HAP-1 (cell line): ENCODE measurements at places on chromosomes 2 and 18.
A peak's percentile ranks its signal among the peaks of the same experiment; 100 is the strongest.

GRCh38 chr2:48069769-48070168, 163.5 kb upstream of the FBXO11 start:
- no peak for DNase-seq

- DNase-seq: no peak
These were observed 145.2 kb downstream of the GALNT3 start for GRCh38 chr2:165648801-165649200.

DNA sequence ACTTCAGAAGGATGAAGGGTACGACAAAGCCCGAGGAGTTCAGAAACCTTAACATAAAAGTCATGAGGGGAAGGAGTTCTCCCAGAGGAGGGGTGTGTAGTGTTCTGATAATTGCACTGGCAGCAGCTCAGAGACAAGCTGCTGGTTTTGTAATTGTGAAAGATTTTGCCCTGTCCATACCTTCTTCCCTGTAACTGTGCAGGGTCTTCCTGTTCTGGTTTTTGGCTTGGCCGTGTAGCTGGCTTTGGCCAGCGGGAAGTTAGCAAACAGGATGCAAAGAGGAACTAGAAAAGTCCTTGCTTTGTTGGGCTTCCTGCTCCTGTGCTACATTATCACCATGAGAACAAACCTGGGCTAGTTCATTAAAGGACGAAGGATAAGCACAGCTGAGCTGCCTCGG, 160.8 kb downstream of the LPIN1 start:
- no peak for DNase-seq

DNA sequence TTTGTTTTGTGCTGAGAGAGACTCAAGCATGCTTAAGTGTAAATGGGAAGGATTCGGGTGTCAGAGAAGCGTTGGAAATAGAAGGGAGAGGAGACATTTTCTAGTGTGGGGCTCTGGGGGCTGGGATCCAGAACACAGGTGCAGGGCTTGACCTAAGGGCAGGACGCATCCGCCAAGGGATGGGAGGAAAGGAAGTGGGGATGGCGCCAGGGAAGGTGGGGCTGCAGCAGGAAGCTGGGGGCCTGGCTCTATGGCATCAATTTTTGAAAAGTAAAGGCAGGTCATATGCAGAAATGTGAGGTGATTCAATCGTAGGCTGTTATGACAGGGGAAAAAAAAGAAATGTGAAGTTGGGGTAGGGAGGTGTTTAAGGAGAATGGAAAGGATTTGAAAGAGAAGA, 143.2 kb upstream of the SERTAD2 start:
- no peak for DNase-seq

DNA sequence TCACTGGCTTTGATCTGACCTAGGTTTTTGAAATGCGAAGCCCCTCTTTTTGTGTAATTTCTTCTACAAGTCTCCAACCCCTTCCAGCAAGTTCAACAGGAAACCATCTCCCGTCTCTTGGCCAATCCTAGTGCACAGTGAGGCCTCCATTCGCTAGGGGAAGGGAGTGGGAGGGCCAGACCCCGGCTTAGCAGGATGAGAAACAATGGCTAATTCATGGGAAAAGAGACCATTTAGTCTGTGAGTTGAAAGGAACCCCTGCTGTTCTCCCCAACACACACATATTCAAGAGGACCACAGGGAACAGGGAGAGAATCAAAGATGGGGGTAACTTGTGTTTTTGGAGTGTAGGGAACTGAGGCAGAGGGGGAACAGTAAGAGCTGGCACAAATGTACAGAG, 83.0 kb downstream of the RTN4 start:
- DNase-seq: no peak

- DNase-seq: no peak
These were observed 128.1 kb downstream of the ANTXR1 start for GRCh38 chr2:69141061-69141460.

GRCh38 chr18:74942319-74942910, 266.5 kb downstream of the PTGR3 start:
- no peak for DNase-seq

DNA sequence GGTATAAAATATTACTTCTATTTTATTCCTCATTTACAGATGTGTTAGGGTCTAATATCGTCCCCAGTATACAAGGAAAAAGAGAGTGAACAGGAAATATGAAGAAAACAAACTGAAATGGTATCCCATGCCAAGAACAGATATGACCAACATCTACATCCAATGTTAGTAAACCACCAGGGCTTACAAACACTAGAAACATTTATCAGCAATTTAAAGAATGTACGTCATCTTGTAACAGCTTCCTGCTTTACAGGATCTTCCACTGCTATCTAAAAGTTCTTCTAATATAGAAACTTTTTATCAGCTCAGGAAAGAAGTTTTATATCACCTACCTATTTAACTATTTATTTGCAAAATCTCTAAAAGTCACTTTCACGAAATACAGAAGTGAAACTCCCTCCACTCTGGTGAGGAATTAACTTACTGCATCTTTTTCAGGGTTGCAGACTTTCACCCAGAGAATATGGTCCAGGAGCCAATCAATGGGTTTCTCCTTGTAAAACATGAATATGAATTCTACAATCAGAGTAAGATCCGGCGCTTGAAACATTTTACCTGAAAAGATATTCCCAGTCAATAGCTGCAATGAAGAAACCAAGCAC, 35.2 kb downstream of the UNC50 start:
- no peak for DNase-seq

GRCh38 chr2:204024503-204024902, 87.9 kb downstream of the ICOS start:
- peak; percentile 12 for DNase-seq

DNA sequence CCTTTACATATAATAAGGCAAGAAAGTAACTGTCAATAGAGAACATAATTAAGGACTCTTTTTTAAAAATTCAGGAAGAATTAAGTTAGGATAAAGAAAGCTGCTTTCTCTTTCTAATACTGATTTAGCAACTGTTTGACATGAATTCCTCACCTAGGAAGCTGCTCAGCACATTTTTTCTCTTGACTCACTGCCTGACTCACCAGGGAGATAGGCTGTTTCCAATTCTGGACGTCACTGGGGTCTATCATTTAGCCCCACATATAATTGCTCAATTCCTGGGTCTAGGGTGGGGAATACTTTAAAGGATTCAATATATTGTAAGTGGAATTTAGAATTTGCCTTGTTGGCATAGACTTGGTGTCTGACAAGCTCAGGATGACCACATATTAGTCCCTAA, 50.8 kb upstream of the UGP2 start:
- no peak for DNase-seq

DNA sequence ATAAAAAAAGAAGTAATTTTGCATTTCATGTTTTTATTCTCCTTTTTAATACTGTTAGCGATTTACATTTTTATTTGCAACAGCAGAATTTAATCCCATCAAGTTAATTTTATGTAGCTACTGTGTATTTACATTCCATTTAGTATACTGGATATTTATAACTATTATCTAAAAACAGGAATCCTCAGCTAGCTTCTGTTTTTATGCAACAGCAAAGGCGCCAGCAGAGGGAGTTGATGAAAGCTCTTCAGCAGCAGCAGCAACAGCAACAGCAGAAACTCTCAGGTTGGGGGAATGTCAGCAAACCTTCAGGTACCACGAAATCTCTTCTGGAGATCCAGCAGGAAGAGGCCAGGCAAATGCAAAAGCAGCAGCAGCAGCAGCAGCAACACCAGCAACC, 26.2 kb upstream of the SNORC start:
- no peak for DNase-seq

- no peak for DNase-seq
These were observed 771.2 kb upstream of the LINC00305 start for GRCh38 chr18:64919971-64920570.

DNA sequence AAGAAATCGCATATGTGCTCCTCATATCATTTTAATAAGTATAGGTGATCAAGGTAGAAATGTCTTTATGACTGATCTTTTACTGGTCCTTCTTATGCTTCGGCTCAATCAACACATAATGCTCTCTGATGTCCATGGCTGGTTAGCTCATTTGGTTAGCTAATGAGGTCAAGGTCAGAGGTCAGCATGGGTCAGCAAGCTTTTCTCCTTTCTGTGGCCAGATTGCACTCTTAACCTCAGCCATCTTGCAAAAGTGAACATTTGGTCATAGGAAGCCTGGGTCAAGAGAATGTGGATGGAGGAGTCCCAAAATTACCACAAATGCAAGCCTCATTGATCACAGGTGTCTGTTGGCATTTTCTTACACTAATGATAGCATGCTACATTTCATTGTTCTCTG, 35.4 kb upstream of the DARS1 start:
- no peak for DNase-seq

DNA sequence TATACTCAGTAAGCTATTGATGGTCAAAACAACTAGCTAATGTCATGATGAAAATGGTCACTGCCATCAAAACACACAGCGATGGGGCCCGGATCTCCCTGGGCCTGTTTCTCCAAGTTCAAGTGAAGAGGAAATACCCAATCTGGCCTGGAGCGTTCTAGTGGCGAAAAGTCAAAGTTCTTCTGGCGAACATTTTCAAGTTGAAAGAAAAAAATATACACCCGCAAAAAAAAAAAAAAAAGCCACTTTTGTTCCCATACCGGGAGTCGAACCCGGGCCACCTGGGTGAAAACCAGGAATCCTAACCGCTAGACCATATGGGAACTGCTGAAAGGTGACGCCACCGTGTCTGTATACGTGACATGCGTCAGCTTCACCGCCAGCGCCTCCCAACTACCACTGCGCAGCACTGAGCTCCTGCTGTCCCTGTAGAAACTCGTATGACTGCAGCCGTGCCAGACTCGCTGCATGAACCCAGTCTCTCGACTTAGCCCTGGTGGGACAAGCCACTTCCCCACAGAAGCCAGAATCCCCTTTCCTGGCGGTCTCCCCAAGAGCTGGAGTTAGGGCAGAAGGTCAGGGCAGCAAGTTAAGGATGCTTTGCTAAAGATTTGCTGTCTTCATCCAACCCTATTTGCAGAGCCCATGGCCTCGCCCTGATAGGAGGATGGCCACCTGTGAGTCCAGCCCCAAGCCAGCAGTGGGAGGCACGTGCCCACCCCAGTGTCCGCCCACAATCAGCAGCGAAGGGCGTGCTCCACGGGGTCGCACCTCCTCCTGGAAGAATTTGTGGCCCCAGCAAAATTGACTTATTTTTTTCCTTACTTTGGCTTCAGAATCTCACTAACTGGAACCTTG, 5.6 kb upstream of the IMP4 start:
- no peak for DNase-seq

GRCh38 chr2:215749092-215749957, 264.0 kb downstream of the MREG start:
- no peak for DNase-seq

GRCh38 chr2:84373391-84373790, 85.7 kb downstream of the SUCLG1 start:
- DNase-seq: no peak

DNA sequence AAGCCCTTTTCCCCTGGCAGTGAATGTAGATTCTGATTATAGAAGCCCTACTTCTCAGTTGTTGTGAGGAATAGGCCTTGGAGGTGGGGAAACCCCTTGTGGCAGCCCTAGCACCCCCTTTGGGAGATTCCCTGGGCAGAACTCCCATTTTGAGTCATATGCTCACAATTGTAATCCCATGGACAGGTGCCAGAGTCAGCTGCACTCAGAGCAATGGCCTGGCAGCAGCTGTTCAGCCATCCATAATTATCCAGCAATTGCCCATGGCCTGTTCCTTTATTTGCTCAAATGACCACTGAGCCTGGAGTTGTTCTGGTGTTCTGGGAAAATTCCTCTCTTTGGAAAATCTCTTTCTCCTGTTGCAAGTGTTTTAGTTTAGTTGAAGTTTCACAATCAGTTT, 71.7 kb downstream of the PTRHD1 start:
- DNase-seq: no peak

DNA sequence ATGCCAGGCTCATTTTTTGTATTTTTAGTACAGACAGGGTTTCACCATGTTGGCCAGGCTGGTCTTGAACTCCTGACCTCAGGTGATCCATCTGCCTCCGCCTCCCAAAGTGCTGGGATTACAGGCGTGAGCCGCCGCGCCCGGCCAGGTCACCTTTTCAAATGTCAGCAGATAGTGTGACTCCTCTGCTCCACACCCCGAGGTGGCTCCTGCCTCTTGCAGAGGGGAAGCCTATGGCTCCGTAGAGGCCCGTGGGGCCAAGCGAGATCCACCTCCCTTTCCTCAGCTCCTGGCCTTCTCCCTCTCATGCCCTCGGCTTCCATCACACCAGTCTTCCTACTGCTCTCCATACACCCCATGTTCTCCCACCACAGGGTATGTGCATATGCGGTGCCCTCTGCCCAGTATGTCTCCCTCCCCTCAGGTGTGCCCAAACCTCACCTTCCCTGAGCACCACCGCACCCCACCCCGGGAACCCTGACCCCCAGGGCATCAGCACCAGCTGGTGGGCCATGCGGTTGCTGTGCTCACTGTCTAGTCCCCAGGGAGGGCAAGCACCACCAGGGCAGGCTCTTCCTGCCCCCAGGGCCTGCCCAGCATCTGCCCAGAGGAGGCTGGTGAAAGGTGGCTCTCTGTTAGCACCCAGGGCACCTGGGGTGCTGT, 10.7 kb downstream of the GPR17 start:
- no peak for DNase-seq

GRCh38 chr2:56209701-56210100, 25.9 kb downstream of the CCDC85A start:
- DNase-seq: no peak

DNA sequence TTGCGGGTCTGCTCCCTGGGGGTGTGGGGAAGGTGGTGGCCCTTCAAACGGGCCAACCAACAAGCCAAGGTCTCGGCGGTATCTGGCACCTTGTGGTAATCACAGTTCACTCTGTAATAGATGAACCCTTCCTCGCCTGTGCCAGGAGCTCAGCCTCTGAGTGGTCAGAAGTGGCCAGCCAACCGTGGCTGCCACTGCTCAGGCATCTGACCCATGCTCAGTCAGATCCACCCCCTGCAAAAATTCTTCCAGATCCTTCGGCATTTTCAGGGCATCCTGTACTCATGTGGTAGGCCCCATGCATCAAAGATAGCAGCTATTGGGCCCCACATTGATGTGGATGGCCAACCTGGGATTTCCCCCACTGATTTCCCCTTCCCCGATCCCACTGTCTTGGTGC, 39.6 kb upstream of the SERPINE2 start:
- DNase-seq: no peak

- DNase-seq: no peak
These were observed 34.9 kb downstream of the RAB10 start for GRCh38 chr2:26068602-26069298.

DNA sequence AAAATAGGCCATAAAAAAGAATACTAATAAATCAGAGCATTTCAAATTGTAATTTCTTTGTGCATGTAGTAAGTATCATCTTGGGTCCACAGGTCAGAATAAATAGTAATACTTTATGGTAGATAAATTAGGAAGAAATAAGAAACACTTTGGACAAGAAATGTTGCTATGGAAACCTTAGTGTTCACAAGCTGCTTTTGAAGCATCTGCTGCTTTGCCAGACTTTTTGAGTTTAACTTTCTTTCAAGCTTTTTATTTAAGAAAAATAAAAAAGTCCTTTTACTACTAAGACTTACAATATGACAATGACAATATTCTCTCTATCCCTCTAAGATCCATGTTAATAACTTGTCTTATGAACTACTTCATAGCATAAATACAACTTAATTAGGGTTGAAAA, 690.7 kb upstream of the FSHR start:
- no peak for DNase-seq
